Activated naive CD4-positive, alpha-beta T cell treated with anti-CD3 and anti-CD28 coated beads for 36 hours (primary cell): ENCODE measurements at places on chromosomes 3 and 15. TPM values are rescaled to one million over a fixed set of nuclear protein-coding genes. Genes with fewer than 3 reads are reported as not detected.

- no peak for DNase-seq
These were observed 20.3 kb upstream of the NR2E3 start for GRCh38 chr15:71790081-71790480.

GRCh38 chr15:60541481-60542299 lies 62.7 kb upstream of the ICE2 start:
- no peak for DNase-seq

Gene FSIP1
- total RNA-seq: 0.21 TPM

GRCh38 chr15:40468898-40469331 lies 1.9 kb upstream of the CHST14 start:
- no peak for DNase-seq

DNA sequence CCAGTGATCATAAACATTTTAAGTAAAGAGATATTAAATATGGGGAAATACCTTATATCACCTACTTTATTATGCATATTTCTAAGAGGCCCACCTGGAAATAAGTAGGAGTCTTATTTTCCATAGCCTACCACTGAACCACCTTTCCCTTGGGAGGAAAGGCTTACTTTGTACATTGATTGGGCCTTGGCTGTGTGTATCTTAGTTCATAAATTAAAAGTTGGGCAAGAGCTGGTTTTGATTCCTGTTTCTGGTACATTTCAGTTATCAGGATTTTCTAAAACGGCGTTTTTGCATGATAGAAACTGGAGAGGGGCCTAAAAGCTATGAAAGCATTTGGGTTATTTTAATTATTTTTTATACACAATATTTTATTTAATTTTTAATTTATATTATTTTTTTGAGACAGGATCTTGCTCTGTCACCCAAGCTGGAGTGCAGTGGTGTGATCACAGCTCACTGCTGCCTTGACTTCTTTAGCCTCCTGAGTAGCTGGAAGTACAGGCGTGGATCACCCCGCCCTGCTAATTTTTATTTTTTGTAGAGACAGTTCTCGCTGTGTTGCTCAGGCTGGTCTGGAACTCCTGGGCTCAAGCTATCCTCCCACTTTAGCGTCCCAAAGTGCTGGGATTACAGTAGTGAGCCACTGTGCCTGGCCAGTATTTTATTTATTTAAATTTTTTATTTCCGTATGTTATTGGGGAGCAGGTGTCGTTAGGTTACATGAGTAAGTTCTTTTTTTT lies 2.6 kb downstream of the GMPS start:
- no peak for DNase-seq
